ENCODE measurements at places on chromosomes 1 and 21.

DNA sequence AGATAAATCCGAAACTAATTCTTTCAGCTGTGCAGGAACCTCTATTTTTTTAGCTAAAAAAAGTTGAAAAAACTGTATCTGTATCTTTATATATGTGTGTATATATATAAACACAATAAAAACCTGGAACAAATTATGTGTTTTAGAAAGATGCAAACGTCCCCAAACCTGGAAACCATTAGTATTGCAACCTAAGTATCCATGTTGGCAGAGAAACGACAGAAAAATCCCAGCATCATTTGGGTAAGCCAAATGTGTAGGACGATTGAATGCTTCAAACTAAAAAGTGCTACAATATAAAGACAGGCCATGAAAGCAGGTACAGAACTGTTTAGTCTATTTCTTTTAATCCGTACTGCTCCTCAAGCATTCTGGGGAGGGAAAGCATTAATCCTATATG lies 87.9 kb downstream of the AHCTF1 start:
- no peak for DNase-seq

- DNase-seq = no peak
These were observed 16.9 kb upstream of the VANGL1 start for GRCh38 chr1:115624859-115625258.

DNA sequence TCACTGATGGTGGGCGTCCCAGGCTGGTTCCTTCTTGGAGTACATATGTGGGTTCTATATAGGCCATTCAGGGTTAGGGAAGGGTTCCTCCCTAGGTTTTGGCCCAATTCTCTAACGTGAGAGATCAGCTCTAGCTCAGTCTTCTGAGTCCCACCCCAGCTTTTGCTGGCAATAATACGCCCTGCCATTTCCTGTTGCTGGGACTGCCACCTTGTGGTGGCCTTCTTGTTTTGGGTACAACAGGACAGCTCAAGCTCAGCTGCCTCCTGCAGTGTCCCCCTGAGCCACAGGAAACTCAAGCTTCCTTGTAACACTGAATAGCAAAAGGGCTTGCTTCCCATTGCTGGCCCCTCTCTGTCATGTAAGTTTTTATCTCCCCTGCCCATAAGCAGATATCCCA lies 77.8 kb downstream of the BACH1 start:
- no peak for DNase-seq

DNA sequence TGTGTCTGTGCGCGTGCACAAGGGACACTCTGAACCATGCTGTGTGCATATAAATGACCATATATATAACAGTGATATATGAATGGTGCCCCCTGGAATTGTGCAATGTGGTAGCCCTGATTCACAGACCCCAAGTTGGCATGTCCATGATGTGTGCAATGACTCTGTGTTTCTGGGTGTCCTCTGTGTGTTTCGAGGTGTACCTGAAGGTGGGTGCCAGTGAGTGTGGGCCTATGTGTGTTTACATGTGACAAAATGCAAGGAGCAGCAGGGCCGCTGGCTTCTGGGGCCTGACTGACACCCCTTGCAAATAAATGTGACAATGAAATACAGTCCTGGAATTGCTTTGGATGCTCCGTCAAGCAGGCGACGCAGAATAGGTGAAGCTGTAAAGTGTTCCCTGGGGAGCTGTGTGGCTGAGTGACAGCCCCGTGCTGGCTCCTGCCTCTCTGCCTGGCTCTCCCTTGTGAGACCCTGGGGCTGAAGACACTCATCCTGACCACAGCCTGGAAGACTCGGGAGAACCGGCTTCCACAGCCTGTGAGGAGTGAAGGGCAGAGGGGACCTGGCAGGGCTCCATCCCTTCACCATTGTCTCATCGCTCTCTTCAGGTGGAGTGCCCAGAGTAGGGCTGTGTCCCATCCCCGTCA lies 38.2 kb upstream of the CSF3R start:
- DNase-seq = no peak

GRCh38 chr1:84347932-84348555 lies 46.5 kb downstream of the SAMD13 start:
- no peak for DNase-seq

DNA sequence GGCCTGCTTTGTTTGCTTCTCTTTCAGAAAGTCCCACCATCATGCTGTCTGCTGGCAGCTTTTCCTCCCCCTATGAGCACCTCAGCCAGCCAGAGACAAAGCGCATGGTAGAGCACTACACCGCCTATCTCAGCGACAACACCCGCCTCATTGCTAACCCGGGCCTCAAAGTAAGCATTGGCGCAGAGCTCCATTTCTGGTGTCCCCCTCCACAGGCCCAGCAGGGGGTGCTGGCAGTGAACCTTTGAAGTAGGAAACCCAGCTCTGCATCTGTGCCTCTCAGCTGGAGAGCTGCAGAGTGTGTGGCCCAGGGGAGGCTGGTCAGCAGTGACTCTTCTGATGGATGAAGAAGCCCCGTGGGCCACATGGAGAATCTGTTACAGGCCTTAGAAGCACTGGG lies 81.2 kb upstream of the RAVER2 start:
- DNase-seq = no peak

- DNase-seq = no peak
These were observed 95.6 kb downstream of the PAPPA2 start for GRCh38 chr1:176558561-176558960.

GRCh38 chr1:229137271-229137670 lies 133.6 kb upstream of the RAB4A start:
- no peak for DNase-seq

Data from stimulated activated CD4-positive, alpha-beta T cell treated with anti-CD3 and anti-CD28 coated beads, Interleukin-1b, Interleukin-23, amount 100 ng/mL, for 1 hour (primary cell).